ENCODE measurements at places on chromosomes 2 and 18.

GRCh38 chr2:138712212-138712979 lies 67.8 kb downstream of the NXPH2 start:
- DNase-seq: no peak

- peak; percentile 51 for DNase-seq
These were observed 1.3 kb upstream of the BZW1 start for GRCh38 chr2:200810252-200810997.

DNA sequence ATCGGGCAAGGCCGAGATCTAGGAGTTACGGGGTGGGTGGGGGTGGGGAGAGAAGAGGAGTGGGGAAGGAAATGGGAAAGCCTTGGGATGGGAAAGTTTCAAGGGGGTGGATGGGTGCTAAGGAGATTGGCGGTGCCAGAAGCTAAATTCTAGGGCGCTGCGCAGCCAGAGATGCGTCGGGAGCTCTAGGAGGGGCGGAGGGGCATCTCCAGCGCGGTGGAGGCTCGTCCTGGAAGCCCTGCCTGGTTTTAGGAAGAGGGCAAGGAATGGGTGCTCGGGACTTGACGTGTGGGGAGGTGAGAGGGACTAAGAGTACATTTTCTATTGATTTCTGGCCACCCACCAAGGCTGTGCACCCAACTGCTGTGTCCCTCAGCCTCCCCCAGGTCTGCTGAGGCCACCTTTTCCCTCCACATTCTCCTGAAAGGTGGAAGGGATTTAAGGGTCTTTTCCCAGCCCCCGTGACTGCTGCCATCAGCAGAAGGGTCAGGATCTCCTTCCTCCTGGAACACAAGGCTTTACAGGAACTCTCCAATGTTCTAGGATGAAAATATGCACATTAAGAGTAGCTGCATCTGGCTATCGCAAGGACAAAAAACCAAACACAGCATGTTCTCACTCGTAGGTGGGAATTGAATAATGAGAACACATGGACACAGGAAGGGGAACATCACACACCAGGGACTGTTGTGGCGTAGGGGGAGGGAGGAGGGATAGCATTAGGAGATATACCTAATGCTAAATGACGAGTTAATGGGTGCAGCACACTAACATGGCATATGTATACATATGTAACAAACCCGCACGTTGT lies 1.4 kb downstream of the C2orf72 start:
- DNase-seq: no peak

DNA sequence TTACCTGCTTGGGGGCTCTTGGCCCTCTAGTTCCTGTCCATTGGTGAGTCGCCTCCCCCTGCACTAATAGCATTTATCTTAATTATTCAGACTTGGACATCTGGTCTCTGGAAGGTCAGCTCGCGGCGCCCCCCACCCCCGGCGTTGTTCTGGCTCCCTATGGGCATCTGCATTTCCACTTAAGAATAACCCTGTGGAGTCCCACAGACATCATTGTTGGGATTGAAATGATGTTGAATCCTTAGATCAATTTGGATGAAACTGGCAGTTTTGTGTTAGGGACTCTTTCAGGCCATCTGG lies 313.8 kb upstream of the HS6ST1 start:
- no peak for DNase-seq

GRCh38 chr2:162782138-162782537 lies 56.4 kb downstream of the KCNH7 start:
- no peak for DNase-seq

- peak; percentile 77 for DNase-seq
These were observed 38.6 kb upstream of the POLE4 start for GRCh38 chr2:74919827-74920226.

- peak; percentile 32 for DNase-seq
These were observed 13.1 kb downstream of the CFLAR start for GRCh38 chr2:201128933-201129505.

DNA sequence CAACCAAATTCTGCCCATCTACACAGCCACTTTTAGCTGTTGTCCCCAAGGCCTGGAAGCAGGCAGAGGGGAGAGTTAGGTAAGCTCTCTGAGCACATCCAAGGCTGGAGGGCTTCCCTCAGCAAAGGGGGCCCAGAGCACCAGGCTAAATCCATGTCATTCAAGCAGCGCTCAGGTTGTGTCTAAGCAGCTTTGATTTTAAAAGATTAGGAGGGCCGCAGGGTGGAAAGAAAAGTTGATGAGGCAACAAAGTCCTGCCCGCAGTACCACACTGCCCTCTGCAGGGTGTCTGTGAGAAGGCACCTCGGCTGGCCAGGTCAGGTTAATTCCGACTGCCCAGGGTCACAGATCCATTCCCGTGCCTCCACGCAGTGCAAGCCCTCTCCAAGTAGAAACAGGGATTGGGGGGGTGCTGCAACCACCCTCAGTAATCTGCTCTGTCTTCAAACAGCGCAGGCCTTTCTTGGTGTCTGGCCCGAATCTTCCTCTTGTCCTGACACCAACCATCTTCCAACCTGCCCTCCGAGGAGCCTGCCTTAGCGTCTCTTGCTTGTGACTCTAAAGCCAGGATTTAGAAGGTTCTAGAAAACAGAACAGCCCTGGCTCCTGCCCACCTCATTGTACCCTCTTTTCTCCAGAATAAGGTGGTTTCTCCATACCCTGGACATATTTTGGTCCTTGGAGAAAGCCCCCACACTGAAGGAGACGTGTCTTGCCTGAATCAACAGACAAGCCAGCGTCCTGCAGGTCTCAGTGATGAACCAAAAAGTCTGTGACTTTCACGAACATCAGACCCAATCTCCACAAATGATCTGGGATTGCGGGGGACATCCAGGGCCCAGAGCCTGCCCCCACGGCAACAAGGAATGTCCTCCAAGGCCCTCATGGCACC lies 289.2 kb downstream of the TNS1 start:
- DNase-seq: peak; percentile 81

- no peak for DNase-seq
These were observed 43.4 kb downstream of the UPP2 start for GRCh38 chr2:158144914-158145625.

DNA sequence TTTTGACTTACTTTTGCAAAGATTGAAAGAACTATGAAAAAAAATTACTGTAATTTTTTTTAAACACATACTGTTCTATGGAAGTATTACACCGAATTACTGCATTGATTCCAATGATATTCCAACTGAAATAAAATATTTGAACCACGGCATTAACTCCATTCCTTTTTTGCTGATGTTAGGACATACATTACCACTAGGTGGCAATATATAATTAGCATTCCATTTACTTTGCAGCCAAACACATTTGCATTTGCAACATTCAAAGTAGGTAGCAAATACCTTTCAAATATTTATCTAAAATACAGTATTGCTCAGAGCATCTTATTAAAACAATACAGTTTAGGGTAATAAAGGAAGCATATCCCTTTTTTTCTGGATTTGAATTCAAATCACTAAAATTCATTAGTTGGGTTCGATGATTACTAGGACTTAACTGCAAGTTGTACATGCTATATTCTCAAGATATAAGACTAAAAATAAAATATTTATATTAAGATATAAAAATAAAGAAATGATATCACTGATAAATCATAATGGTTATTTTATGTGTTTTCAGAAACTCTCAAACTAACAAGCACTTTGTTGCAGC lies 31.3 kb downstream of the LANCL1 start:
- DNase-seq: peak; percentile 67

DNA sequence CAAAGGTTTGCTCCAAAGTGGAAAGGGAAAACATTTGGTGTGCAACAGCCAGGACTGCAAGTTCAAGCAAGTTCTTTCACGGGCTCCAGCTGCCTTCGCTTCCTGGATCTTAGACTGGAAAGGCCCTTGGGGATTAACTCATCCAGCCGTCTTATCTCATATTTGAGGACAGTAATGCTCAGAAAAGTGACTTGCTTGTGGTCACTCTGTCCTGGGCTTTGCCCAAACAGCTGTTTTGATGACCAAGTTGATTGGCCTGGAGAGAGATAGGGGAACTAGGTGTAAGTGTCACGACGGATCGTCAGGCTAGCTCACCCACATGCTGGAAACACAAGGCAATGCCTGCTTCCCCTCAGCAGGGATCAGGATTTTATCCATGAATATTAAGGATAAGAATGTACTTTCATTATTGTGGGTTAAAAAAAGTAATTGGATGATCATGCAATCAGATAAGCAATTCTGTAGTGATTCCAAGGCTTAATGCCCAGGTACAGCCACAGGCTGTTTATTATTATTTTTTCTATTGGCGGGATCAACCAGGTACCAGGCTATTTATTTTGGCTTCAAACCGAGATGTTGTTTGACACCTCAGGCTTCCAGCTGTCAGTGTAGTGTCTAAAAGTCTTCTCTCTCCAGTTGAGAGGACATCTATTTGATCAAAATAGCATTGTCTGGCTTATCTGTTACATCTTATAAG lies 162.5 kb upstream of the EPAS1 start:
- DNase-seq: no peak

DNA sequence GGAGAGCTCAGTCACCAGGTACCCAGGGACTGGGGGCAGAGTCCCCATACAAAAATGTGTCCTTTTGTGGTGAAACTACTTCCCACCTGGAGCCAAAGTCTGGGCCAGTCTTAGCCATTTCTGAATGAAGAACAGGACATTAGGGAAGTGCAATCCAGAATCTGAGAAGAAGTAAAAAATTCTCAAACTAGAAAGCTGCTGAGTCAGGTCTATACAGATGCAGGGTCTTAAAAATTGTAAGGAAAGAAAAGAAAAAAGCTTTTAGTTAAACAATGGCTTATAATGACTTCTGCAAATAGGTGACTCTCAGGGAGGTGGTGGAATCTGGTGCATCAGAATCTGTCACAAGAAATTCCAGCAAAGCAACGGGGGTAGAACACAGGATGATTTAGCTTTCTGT lies 13.5 kb downstream of the ZBTB7C start:
- no peak for DNase-seq

GRCh38 chr2:54099829-54100585 lies 15.4 kb upstream of the ACYP2 start:
- peak; percentile 16 for DNase-seq

- DNase-seq: no peak
These were observed 24.5 kb downstream of the MFSD6 start for GRCh38 chr2:190432567-190433231.

- no peak for DNase-seq
These were observed 25.3 kb upstream of the GCG start for GRCh38 chr2:162177301-162177700.
